ENCODE measurements at places on chromosomes 6 and 20.

DNA sequence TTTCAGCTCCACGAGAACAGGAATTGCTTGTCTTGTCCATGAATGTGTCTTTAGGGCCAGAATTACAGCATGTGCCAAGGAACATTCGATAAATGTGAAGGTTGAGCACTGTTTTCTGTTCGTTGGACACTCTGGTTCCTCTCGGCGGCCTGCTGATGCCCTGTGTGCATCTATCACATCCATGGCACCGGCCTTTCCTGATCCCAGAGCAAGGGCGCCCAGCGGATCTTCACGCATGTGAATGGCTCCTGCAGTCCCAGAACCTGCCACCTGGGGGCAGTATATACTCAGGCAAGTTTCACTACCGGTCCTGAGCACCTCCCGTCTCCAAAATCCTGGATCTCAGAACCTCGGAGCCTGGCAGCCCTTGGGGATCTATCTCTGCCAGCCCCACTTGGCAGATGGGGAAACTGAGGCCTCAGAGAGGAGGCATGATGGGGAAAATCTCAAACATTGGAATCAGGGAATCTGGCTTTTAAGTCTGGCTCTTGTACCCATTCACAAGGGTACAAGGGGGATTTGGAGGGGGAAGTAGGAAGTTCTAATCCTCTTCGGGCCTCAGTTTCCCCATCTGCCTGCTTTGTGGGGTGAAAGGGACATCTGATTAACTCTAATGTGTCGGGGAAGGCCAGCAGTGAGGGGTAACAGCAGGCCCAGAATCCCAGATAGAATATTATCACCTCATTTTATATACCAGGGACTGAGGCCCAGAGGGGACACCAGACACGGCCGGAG is 4.3 kb upstream of the CEBPB start:
- peak; percentile 96 for DNase-seq

DNA sequence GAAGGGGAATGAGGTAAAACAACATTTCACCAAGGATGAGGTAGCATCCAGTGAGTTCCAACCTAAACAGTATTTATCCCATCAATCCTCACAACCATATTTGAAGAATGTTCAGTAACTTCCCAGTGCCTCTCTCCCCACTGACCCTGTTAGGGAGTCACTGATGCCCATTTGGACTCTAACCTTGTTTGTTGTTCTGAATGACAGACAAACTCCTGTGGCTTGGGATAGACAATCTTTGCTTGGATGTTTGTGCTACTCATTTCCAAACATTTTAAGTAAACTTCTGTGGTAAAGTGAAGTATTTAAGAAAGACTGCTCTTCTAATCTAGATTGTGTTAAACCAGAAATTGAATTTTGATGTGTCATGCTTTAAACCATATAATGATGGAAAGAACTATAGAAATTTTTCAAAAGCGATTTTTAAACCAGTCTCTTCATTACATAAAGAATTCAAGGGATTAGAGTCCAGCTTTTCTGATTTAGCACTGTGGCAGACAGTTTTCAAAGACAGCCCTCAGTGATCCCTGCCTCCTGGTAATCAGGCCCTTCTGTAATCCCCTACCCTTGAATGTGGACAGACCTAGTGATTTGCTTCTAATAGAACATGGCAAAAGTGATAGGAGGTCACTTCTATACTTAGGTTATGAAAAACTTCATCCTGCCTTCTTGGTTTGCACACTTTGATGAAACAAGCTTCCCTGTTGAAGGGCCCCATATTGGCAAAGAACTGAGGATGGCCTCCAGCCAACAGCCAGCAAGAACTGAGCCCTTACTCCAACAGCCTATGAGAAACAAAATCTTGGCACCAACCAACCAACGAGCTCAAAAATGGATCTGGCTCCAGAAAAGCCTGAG is 191.6 kb downstream of the DST start:
- no peak for DNase-seq

DNA sequence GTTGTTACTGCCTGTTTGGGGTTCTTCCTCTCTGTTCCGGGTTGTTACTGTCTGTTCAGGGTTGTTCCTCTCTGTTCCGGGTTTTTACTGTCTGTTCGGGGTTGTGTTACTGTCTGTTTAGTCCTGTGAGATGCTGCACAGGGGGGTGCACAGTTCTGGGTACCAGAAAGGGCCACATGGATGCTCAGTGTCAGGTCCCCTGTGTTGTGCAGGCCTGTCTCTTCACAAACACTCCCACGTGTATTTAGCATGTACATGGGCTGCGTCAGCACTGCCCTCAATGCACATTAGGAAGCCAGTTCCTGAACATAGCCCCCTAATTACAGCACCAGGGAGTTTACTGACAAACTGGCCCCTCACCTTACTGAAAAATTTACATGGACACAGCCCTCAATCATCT is 118.5 kb downstream of the DLL1 start:
- DNase-seq: no peak

GRCh38 chr6:7171119-7171518 is 63.4 kb downstream of the RREB1 start:
- DNase-seq: no peak

GRCh38 chr6:53411451-53411850 is 62.7 kb upstream of the ELOVL5 start:
- no peak for DNase-seq

Measured in stimulated activated CD4-positive, alpha-beta T cell treated with anti-CD3 and anti-CD28 coated beads, Interleukin-12 subunit alpha, Interleukin-12 subunit beta, amount 100 ng/mL, for 24 hours (primary cell).